ENCODE measurements at places on chromosomes 12 and 14. TPM values are rescaled to one million over a fixed set of nuclear protein-coding genes. Genes with fewer than 3 reads are reported as not detected.

GALNT4 gene
- 9.3 TPM for total RNA-seq

SLC16A7 gene
- total RNA-seq, result 6.6 TPM

PAWR gene
- total RNA-seq, result 46.6 TPM

C12orf54 gene
- total RNA-seq, result not detected

C3AR1 gene
- total RNA-seq, result 0.30 TPM

DYNC1H1 gene
- total RNA-seq, result 610 TPM

DBX2 gene
- not detected for total RNA-seq

ASIC1 gene
- 1.9 TPM for total RNA-seq

PIANP gene
- not detected for total RNA-seq

SIX6 gene
- not detected for total RNA-seq

ALG10B gene
- total RNA-seq, result 1.8 TPM

COL2A1 gene
- total RNA-seq, result not detected

CLEC4C gene
- total RNA-seq, result not detected

Data from mammary microvascular endothelial cell (primary cell).